ENCODE measurements at places on chromosomes 13 and 19.

GRCh38 chr13:108733022-108733560 lies 103.7 kb downstream of the MYO16 start:
- DNase-seq: no peak

DNA sequence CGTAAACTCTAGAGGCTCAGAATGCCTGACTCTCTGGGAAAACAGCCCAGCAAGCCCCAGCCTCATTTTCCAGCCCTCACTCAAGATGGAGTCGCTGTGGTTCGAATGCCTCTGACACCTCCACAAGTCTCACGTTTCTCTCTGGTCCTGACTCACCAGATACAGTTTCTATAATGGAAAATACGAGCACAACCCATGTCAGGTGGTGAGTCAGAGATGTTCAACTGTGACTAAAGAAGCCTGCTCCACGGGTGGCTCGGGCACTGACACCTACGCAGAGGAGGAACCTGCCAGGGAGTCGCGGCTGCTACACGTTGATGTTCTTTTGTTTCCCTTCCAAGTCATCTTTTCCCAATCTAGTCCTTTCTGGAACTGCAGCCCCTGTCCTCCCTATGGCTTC lies 87.1 kb upstream of the STK24 start:
- peak; percentile 49 for DNase-seq

- peak; percentile 94 for DNase-seq
Observed at GRCh38 chr13:74287724-74288169, 153.5 kb upstream of the KLF12 start.

GRCh38 chr19:12364391-12365235 lies 870 bp downstream of the ZNF442 start:
- no peak for DNase-seq

DNA sequence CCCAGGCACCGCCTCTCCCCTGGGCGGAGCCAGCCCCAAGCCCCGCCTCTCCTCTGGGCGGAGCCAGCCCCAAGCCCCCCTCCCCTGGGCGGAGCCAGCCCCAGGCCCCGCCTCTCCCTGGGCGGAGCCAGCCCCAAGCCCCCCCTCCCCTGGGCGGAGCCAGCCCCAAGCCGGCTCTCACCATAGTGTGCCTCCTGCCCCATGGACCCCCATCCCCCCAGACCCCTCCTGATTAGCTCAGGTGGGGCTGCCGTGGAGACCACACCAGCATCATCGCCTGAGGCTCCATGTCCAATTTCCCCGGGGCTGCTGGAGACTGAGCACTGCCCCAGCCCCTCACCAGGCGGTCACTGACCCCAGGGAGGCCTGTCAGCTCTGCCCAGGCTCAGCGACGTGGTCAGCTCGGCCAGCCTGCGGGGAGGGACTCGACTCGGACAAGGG lies 4.2 kb upstream of the MADCAM1 start:
- DNase-seq: no peak

GRCh38 chr19:57675881-57676280 lies 5.9 kb upstream of the ZNF551 start:
- no peak for DNase-seq

- DNase-seq: no peak
Observed at GRCh38 chr19:46601318-46602224, at the start of gene CALM3. CALM3 (plus strand) TSS chr19:46601330; CDS start chr19:46601435, 105 bp downstream.

DNA sequence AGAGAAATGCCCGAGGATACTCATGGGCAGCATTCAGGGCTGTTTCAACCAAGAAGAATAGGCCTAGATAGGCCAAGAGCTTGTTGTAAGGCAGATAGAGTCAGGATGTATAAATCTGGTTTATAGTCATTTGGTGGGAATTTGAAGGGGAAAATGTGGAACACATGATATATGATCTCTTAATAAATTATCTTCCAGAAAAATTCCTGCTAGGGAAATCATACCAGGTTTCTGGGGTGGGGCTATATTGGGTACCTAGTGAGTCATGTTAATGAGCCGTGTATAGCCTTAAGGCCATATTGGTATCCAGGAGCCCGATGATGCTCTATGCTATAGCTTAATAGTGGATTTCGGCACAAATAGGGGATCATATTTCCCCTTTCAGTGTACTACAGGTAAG lies 51.5 kb upstream of the HTR2A start:
- DNase-seq: no peak

DNA sequence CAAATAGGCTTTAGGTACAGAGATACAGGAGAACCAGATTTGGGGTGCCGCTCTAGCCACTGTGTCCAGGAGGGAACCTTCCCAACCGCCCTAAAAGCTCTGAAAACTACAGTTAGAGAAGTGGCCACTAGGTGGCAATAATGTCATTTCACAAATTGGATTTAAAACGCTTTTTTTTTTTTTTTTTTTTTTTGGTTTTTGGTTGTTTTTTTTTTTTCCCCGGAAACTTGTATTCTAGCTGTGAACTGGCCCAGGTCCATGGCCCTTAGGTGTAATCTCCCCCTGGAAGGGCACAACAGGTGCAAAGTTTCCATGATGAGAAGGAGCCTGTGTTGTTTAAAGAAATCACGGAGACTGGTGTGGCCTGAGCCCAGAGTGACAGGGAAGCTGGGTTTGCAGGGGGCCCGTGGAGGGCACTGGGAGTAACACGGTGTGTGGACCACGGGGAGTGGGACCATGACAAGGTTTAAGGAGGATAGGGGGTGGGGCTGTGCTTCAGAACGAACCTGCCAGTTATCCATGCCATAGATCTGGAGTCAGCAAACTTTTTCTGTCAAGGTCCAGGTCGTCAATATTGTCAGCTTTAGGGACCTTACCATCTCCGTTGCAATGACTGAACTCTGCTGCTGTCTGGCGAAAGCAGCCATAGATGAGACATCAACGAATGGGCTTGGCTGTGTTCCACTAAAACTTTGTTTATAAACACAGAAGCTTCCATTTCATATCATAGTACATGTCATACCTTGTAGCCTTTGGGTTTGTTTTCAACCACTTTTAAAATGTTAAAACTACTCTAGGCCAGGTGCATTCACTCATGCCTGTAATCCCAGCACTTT lies 10.1 kb downstream of the OR1I1 start:
- peak; percentile 48 for DNase-seq

DNA sequence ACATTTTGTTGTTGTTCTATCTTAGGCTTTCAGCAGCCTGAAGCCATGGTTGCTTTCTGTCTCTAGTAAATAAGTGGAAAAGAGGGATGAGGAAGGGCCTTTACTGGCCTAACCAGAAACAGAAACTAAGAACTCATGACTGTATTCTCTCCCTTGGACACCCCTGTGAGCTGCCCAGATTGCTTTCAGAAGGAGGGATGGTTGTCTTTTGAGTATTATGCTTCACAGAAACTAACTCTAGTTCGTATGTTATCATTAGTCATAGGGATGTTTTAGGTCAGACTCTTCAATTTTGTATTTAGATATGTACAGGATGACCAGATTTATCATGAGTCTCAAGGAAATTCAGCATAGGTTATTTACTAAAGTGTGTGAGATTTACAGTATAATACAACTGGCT lies 17.5 kb downstream of the BORA start:
- no peak for DNase-seq

- no peak for DNase-seq
Observed at GRCh38 chr13:107144432-107144831, 576.5 kb upstream of the ARGLU1 start.

DNA sequence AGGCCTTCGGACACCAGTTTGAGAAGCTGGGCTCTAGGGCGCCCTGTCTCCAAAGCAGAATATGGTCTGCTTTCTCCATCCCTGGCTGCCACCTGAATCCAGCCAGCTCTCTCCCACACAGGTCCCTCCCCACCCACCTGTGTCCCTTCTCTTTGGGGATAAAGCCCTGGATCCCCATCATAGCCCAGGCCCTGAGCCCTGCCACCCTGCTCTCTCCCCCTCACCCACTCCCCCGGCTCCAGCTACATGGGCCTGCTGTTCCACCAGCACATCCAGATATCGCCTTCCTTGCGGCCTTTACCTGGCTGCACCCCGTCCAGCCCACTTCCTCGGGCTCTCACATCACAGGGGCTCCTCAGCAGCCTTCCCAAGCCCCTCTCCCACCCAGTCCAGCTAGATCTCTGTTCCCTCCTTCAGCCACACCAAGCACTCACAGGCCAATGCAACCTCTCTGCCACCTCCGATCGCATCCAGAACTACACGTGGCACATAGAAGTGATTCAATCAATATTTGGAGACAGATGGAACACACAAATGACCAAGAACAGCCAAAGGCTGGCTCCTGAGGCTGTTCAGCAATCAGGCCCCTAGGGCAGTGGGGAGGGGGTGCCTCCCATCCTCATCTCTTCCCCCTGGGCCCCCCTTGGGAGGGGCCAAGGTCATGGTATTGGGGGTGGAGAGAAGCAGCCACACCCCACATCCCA lies 7.6 kb downstream of the AKT2 start:
- DNase-seq: no peak

DNA sequence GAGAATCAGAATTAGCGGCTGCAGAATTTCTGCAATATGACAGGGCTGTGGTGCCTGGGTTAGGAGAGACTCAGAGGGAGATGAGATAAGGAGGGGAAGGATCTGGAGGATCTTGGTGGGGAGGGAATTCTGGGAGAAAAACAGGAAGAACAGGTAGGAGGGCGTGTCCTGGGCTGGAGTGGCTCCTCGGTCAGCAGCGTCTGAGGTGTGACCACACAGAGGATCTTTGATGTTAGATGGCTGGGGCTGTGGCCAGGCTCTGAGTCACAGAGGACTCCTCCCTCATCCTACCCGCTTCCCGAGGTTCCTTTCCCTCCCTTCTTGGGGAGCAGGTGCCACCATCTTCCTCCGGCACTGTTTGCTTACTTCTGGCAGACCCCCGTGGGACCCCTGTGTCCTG lies 6.4 kb upstream of the KLK6 start:
- DNase-seq: no peak

DNA sequence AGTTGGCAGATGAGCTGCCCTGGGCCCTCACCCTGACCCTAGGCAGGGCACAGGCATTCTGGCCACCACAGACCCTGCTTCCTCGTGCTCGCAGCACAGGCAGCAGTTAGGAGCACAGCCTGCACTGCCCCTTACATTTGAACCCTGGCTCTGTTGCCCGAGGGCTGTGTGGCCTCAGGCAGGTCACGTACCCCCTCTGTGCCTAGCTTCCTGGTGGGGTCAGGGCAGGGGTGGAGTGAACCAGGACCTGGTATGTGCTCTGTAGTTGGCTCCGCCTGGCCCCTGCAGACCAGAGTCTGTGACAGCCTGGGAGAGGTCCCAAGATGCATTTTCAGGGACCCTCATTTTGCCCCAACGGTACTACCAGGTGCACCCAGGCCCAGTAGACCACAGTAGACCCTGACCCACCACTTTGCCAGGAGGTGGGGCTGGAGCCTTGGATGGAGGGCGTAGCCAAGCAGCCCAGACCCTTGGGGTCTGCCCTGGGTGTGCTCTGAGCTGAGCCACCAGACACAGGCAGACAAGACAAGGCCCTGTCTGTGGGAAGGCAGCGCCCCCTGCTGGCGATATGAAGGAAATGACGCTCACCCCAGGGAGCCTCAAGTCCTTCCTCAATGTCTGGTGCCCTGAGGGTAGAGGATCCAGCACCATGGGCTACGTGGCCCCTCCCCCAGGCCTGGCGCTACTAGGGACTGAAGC lies 9.1 kb downstream of the LYL1 start:
- DNase-seq: peak; percentile 80

DNA sequence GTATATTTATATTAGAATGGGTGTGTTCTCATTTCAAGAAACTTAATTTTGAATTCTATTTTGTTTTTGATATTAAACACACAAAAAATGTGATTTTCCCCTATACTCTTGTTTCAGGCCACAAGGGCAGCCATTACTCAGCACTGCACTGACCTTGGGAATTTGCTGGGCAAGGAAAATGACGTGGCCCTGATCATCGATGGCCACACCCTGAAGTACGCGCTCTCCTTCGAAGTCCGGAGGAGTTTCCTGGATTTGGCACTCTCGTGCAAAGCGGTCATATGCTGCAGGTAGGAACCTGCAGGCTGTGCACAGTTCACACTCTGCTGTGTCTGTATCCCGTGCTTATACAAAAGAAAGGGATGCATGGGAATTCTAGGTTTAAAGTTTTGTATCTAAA lies 327.3 kb downstream of the ATP8A2 start:
- DNase-seq: no peak

DNA sequence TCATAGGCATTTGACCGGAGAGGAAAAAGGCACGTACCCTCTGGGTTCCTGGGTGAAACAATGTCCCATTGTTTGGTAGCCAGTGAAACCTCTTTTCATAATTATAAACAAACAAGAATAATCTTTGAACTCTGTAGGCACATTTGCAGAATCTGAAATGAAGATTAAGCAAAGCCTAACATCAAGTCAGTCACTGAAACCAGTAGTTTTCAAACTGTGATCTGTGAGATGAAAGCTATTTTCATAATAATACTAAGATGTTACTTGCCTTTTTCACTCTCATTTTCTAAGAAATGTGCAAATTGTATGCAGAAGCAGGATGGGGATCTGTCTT lies 105.4 kb downstream of the WDFY2 start:
- DNase-seq: no peak

DNA sequence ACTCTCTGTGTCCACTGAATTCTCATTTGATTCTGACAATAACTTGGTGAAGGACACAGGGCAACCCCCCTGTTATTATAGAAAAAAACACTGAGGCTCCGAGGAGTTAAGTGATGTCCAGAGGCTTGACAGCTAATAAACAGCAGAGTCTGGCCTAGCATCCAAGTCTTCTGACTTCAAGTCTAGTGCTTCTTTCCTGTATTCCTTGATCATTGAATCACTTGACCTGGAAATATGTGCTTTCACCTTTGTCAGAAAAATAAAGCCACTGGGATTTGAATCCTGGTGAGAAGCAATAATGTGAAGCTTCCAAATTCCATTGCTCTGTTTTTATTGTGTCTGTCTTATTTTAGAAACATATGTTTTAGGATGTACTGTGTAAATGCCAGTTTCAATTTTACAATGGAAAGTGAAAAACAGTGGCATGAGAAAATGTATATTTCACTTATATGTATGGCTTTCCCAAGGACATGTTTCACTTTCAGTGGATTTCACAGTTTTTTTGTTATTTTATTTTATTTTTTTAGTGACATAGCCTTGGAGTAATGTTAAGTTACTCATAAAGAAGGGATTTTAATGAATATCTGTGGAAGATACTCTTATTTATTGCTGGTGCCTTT lies 190.2 kb downstream of the GPC6 start:
- DNase-seq: no peak

DNA sequence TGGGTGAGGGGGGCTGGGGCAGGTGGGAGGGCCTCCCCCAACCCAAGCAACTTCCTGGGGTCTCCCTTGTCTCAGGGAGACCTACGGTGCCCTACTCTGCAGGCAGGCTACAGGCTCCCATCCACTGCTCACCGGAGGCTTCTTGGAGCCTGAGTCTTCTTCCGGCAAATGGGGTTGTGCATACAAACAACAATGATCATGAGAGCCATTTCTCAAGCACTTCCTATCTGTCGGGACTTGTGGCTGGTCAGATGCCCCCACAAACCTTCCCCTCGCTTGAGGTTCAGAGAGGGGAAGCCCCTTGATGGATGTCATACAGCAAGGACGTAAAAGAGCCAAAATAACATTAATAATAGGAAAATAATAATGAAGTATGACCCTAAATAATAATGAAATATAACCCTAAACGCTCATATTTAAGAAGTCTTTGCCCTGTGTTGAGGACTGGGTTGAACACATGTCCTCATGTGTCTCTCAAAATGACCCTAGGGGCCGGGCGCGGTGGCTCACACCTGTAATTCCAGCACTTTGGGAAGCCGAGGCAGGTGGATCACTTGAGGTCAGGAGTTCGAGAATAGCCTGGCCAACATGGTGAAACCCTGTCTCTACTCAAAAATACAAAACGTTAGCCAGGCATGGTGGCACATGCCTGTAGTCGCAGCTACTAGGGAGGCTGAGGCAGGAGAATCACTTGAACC lies 727 bp downstream of the CD37 start:
- DNase-seq: no peak

Measured in NCI-H1092 treated with DMSO at 0.1 percent for 48 hours (cell line).